Fibroblast of pulmonary artery (primary cell): ENCODE measurements at places on chromosomes 7 and 10.

GRCh38 chr7:43313628-43314378 is 201.4 kb downstream of the HECW1 start:
- DNase-seq, result no peak

GRCh38 chr10:10886861-10887531 is 130.7 kb upstream of the CELF2 start:
- no peak for DNase-seq

DNA sequence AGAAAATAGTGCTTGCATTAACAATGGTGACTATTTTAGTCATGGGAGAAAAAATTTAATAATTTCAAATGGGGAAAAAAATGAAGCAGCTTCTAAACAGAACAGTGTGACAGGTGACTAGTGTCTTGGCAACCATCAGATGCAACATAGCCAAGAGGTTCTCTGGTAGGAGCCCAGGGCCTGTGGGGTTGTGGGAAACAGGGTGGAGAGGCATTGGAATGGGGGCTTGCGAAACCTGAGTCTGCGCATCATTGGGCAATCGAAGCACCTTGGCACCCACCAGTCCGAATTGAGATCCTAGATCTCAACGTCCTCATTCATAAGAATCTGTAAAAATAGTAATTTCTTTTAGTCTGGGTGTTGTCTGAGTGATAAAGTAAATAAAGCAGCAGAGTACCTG is 19.2 kb upstream of the PARD3 start:
- no peak for DNase-seq

DNA sequence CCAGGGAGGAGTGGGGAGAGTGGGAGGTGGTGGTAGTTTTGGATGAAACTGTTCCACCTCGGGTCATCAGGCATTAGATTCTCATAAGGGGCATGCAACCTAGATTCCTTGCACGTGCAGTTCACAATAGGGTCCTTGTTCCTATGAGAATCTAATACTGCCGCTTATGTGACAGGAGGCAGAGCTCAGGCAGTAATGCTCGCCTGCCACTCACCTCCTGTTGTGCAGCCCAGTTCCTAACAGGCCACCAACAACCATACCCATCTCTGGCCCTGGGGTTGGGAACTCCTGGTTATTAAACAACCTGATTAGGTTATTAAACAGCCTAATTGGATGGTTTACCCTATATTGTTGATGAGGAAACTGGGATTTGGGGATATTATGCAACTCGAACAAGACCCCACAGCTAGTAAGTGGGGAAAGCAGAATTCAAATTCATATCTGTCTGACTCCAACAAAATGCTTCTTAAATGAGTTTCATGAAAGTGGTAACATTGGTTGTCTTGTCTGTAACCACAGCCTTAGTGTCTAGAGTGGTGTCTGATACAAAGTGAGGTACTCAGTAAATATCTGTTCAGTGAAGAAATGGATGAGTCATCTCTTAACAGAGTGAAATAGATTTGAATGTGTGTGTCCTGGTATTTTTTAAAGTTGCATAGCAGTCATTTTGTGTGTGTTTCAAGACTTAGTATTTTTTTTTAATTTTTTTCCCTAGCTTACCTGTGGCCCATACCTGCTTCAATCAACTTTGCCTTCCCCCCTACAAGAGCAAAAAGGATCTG is 101.6 kb downstream of the HECTD2 start:
- peak; percentile 67 for DNase-seq

DNA sequence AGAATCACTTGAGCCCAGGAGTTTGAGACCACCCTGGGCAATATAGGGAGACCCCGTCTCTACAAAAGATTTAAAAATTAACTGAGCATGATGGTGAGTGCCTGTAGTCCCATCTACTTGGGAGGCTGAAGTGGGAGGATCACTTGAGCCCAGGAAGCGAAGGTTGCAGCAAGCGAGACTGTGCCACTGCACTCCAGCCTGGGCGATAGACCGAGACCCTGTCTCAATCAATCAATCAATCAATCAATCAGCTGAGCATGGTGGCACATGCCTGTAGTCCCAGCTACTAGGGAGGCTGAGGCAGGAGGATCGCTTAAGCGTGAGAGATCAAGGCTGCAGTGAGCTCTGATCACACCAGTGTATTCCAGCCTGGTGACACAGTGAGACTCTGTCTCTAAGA is 40.5 kb downstream of the DNAJB12 start:
- no peak for DNase-seq

- DNase-seq, result peak; percentile 47
These were observed 3.6 kb upstream of the HOXA11 start for GRCh38 chr7:27188386-27189294.

DNA sequence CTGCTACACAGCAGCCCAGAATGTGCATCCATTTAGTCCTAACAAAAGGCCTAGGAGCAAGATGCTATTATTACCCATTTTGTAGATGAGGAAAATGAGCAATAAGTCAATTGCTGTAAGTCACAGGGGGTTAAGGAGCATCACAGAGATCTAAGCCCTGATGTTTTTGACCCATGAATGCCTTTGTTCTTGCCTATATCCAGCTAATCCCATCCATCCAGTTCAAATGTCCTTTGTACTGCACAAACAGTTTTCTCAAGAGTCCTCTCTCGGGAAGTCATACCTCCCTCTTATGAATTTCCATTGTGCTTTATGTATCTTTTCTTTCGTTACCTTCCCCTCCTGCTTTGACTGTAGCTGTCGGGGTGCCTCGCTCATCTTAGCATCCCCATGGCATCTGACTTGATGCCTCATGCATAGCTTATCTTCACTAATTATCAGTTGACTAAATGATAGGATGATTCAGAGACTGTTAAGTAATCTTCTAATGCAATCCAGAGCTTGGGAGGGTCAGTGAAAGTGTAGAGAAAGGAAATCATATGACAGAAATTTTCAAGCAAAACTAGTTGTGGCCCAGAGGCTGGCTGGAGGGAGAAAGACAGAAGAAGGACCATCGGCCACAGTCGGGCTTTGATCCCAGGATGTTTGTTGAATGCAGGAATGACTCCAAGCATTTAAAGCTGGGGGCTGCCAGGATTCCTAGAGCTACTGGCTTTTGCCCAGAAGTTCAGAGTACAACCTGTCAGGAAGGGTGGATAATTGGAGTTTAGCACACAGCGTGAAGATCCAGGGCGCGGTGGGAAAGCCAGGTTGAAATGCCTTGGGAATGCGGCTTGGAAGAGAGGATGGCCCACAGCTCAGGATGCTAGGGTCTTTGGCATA is 23.5 kb downstream of the BLVRA start:
- DNase-seq, result peak; percentile 25

DNA sequence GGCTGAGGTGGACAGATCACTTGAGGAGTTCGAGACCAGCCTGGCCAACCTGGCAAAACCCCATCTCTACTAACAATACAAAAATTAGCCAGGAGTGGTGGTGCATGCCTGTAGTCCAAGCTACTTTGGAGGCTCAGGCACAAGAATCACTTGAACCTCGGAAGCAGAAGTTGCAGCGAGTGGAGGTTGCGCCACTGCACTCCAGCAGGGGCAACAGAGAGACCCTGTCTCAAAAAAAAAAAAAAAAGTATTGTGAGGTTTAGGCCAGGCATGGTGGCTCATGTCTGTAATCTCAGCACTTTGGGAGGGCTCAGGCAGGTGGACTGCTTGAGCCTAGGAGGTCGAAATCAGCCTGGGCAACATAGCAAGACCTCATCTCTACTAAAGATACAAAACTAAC is 16.0 kb downstream of the TET1 start:
- no peak for DNase-seq

GRCh38 chr7:150745086-150745485 is 7.9 kb downstream of the GIMAP5 start:
- DNase-seq, result no peak

DNA sequence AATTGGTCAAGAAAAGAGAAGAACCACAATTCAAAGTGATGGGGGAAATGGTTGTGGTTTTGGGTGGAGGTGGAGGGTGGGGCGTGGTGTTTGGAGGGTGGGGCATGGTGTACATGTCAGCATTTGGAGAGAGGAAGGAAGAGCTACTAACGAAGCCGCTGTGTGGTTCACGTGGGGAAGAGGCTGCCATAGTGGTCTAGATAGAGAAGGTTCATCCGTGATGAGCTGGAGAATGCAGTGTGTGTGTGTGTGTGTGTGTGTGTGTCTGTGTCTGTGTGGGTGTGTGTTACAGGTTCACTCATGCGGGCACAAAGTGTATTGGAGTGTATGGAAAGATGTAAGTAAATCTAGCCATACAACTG is 6.1 kb upstream of the VCL start:
- DNase-seq, result no peak

- peak; percentile 58 for DNase-seq
These were observed 95.5 kb downstream of the CTBP2 start for GRCh38 chr10:125064681-125065492.

DNA sequence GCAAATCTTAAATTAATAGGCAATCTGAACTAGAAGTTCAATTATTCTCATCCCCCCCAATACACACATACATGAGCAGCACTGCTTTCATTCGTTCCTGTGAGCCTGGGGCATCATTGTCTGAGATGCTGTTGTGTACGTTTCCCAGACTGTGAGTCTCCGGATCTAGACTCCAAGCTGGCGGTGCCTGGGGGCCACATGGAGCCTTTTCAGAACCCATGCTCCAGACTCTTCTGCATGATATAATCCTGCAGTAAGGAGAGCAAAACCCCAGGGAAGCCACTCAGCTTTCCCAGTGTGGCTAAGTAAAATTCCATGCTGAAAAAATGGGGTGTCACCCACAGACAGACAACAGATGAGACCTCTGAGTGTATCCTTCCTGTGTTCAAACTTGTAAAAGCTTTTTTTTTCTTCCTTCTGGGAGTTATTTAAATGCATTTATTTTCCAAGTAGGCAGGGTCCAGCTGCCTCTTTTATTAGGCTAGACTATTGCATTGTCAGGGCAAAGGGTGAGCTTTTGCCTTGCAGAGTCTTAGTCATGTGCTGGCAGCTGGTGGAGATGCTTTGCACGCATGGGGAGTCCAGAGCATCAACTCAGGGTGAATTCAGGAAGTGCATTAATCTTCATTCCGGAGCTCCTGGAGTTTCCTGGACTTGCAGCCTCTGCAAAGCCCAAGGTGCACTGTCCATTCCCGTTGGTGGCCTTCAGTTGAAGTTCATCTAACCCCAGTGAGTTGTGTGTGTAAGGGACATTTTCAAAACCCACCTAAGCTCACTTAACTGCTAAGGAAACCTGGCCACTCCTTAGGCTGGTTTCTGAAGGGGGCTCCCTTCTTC is 185.7 kb upstream of the ADO start:
- peak; percentile 81 for DNase-seq

DNA sequence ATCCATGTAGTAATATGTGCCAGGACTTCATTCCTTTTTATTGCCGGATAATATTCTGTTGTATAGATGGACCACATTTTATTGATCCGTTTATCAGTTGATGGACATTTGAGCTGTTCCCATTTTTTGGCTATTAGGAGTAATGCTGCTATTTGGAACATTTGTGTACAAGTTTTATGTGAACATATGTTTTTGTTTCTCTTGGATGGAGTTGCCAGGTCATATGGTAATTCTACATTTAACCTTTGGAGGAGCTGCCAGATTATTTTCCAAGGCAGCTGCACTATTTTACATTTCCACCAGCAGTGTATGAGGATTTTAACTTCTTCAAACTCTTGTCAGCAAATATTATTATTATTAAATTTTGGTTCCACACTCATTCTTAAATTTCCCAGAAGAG is 59.2 kb downstream of the C10orf90 start:
- no peak for DNase-seq

GRCh38 chr7:38677981-38678697 is 47.0 kb upstream of the AMPH start:
- no peak for DNase-seq

GRCh38 chr10:59847326-59847725 is 59.0 kb downstream of the CCDC6 start:
- DNase-seq, result no peak

DNA sequence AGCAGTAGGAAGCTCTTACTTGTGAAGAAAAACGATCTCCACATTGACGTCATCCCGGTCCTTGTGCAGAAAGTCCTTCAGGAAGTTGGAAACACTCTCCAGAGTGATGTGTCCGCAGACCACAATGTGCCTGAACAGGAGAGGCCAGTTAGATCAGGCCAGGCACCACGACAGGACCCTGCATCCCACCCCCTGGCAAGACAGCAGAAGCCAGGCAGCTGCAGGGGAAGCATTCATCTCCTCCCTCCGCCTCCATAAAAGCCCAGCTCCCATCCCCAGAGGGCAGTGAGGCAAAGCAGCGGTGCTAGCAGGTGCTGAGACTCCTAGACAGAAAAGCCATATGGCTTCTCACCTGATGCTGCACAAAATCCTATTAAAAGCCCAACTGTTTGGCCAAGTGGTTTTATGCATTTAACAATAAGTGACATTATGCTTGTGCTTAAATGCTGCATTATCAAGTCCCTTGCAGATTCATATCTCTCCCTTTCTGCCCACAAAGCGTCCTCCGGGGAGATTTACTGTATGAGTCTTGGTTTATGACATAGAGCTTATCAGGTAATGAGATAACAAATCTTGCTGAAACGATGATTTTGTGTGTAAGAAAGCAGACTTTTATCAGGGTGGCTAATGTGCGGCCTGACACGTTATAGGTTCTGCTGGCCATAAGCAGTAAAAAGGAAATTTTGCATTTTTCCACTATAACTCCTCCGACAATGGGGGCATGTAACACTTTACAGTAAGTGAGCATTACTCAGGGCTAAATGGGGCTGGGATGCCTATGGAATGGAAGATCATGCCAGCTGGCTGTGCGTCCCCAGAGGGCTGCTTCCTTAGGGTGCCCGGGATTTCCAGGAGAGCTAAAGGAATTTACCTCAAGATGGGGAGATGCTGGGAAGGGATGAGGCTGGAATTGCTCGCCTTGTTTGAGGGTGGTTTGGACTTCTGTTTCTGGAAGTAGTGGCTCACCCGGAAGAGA is 546.9 kb downstream of the KCNMA1 start:
- no peak for DNase-seq

DNA sequence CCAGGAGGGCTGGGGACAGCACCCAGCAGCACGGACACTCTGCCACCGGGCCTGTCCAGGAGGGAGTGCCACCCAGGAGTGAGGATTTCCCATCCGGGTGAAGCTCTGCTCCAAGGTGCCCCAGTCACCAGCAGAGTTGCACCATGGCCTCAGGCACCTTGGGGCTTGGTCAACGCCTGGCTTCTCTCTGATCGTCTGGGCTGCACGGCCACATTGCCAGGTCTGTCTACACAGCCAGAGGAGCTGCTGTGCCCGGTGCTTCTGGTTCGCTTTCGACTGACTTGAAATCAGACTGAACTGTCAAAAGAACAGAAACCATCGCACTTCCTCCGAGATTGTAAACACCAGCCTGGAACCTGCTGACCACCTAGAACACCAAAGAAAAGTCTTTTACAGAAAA is 12.0 kb downstream of the SHH start:
- DNase-seq, result no peak

- DNase-seq, result no peak
These were observed 152.0 kb upstream of the PITRM1 start for GRCh38 chr10:3324612-3325038.
